RCC 7860 (cell line): ENCODE measurements at places on chromosomes 4 and X.

DNA sequence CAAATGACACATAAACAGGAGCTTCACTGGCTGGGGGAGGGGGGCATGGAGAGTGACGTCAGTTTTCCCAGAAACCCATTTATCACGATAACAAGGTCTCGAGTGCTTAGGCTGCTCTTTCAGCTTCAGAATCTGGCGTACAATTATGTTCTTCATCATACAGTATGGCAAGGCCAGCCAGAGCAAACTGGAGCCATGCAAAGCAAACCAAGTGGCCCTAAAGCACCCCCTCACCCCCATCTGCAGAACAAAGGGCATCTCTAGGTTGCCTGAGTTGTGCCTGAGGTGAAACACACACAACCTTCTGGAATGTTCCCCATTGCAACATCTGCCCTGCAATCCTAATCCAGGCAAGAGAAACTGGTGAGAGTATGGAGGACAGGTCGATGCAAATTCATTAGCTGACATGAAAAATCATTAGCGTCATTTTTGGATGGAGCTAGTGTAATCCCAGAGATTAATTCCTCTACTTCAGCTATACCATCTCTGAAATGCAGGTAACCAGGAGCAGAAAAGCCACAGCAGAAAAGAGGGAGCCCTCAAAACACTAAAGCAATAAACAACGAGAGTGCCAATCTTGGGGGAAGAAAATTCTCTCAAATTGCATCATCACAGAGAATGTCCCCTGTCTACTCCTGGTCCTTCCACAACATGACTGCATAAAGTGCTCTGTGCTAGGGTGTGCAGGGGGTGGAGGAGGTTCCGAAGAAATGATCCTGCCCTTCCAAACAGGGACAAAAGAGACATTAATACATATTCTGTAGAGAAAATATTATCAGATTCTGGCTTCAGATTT is 1.8 kb downstream of the SEPTIN6 start:
- DNase-seq: no peak

GRCh38 chr4:39565878-39566600 is 38.8 kb upstream of the UGDH start:
- DNase-seq: peak; percentile 89

- peak; percentile 26 for DNase-seq
Measured at GRCh38 chrX:124433186-124433585, 86.8 kb downstream of the SH2D1A start.

GRCh38 chr4:7041801-7042502 is 1.2 kb upstream of the TADA2B start:
- DNase-seq: no peak

DNA sequence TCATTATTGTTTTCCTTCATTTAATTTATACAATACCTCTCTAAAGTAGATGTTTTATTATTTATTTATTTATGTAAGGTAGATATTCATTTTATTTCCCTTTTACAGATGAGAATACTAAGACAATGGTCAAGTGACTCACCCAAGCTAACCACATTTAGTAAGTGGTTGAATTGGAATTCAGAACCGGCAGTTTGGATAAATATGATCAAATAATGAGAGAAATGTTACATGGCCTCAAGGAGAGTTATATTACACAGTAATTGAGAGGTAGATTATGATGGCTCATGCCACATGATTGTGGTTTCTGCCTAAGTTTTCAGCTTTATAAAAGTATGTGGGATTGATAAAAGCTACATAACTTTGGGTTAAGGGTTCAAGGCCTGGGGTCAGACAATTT is 239.4 kb upstream of the BOD1L1 start:
- peak; percentile 39 for DNase-seq
